ENCODE measurements at places on chromosomes 11 and 22. TPM values are rescaled to one million over a fixed set of nuclear protein-coding genes. Genes with fewer than 3 reads are reported as not detected.

The KLHDC7B gene
- 0.32 TPM for total RNA-seq

The CELSR1 gene
- 1.9 TPM for total RNA-seq

The CSRP3 gene
- not detected for total RNA-seq

GRCh38 chr11:12962306-12962705 is 46.8 kb upstream of the RASSF10 start:
- DNase-seq: no peak

The GPR83 gene
- total RNA-seq: 3.8 TPM

All from transverse colon (tissue), 4 donors.